ENCODE measurements at places on chromosomes 6 and 20. TPM values are rescaled to one million over a fixed set of nuclear protein-coding genes. Genes with fewer than 3 reads are reported as not detected.

DNA sequence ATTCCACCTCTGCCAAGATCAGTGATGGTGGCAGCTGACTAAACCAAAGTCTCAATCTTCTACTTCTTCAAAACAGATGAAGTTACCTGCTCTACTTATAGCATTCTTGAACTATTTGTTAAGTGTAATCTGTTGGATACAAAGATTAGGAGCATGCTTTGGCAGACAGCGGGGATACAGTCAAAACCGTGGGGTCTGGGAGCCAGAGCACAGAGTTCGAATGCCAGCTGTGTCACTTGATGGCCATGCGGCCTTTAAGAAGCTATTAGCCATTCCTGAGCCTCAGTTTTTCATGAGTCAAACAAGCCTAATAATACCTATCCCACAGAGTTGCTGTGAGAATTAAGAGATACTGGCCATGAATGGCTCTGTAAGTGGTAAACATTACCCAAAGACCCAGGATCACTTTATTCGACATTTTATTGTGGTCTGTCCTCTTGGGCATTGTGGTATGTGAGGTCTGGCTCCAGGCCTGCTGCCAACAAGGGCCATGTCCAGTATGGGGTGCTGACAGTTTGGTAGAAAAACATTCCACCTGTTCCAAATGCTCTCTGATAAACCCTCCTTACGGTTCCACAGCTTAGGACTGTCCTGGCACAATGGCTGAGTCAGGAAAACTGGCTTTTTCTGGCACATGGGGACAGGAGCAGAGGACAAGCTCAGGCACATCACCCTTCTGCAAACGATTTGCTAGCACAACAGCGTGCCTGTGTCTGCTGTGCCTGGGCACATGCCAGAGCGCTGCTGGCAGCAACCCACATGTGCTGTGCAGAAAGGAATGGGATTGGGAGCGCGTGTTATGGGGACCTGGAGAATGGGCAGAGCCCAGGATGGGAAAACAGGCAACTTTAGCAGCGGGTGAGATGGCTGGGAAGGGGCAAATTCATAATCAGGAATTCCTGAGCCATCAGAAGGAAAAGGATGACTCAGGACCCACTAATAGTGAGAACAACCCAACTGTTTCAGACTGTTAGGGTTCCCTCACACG, 15.7 kb upstream of the FAM83C start:
- no peak for DNase-seq

Gene RAB44
- 0.32 TPM for total RNA-seq

- no peak for DNase-seq
These were observed 78.8 kb downstream of the FOXF2 start for GRCh38 chr6:1468126-1468525.

- no peak for DNase-seq
These were observed 55.4 kb downstream of the LAMA4 start for GRCh38 chr6:112199001-112199403.

- DNase-seq: no peak
These were observed 9.8 kb upstream of the ZNFX1 start for GRCh38 chr20:49287555-49288249.

Gene ZNF831
- 3.8 TPM for total RNA-seq

GRCh38 chr6:104537180-104537579, 322.5 kb downstream of the HACE1 start:
- no peak for DNase-seq

Gene SLC13A3
- not detected for total RNA-seq

DNA sequence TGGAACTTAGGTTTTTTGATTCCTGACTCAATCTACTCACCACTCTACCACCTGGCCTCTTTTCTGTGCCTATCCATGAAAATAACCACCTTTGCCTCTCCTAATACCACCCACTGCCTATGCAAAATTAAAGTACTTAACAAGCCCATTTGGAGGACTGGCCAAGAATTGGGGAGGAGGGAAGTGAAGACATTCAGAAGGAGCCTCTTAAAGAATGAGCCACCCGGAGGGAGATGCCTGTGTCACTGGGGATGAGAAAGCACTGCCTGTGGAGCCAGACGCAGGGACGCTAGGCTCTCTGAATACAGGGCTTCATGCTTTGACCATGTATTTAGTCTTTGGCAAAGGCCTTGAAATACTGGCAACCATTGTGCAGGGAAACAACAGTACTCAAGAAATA, 40.0 kb upstream of the MRPS10 start:
- no peak for DNase-seq

DNA sequence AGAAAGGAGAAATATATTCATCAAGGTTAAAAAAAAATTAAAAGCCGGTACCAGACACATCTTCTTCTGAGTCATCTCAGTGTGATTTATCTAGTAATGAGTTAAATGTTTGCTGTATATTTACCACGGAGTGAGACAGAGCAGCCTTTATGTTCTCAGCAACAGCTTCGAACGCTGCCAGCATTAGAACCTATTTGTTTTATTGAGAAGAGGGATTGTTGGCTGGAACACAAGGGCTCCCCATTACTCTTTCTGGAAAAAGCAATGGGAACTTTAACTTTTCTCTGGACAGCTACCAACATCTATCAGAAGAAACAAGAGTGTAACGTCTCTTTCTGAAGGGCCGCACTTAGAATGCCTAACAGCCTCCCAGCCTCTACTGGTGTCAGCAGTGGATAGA, 105.3 kb upstream of the TAB2 start:
- no peak for DNase-seq

GRCh38 chr6:137213813-137214212, 5.4 kb downstream of the IFNGR1 start:
- no peak for DNase-seq

- DNase-seq: no peak
These were observed 24.6 kb upstream of the ID4 start for GRCh38 chr6:19812512-19813119.

Gene ZNF217
- 43.8 TPM for total RNA-seq

Gene CLPSL1
- total RNA-seq: not detected

DNA sequence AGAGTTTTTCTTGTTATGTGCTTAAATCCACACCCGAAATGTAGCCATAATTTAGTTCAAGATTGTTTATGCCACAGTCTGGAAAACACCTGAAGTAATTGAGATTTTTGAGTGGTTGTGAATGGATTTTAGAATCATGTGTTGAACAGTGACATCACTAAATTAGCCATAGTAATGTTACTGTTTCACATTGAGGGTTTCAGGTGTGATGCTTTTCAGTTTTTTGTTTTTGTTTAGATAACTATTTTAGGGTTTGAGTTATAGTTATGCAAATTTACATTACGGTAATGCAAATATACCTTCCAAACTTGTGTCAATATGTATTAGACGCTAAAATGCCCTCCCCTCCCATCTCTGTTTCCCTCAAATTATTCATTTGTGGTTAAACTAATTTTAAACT, 22.9 kb downstream of the QKI start:
- DNase-seq: no peak

Gene NHSL1
- total RNA-seq: 92.7 TPM

DNA sequence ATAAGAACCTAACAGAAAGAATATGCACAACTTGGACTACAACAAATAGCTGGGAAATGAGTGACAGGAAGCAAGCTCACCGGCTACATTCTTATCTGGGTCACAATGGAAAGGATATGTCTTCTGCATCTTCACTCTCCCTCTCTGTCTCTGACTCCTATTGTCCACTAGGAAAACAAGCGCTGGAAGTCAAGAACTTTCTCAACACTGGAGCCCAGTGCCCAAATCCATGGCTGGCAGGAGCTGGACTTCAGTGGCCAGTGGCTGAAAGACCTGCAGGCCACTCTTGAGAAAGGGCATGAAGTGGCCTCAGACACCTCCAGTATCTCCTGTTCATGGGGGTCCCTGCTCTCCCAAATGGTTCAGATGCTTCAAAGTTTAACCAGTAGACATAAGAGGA, 62.0 kb downstream of the FAM50B start:
- no peak for DNase-seq

DNA sequence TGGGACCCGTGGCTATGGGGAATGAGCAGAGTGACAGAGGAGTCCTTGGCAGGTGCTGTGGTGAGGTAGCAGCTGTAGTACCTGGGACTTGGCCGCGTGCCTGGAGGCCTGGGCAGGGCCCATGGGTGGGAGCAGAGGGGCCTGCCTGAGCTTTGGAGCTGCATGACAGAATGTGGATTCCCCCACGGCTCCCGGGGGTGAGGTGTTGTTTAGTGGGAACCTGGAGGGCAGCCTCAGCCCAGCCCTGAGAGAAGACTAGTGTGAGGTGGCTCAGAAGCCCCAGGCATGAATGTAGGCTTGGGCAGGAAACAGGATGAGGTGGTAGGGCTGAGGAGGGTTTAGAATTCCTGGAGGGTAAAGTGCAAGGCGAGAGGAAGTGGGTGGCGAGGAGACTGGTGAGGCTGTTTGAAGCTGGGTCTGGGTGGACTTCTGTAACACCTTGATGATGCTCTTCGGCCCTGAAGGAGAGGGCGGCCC, 86.5 kb upstream of the SCP2D1 start:
- DNase-seq: peak; percentile 23

- peak; percentile 10 for DNase-seq
These were observed 66.9 kb upstream of the MC3R start for GRCh38 chr20:56181583-56181982.

DNA sequence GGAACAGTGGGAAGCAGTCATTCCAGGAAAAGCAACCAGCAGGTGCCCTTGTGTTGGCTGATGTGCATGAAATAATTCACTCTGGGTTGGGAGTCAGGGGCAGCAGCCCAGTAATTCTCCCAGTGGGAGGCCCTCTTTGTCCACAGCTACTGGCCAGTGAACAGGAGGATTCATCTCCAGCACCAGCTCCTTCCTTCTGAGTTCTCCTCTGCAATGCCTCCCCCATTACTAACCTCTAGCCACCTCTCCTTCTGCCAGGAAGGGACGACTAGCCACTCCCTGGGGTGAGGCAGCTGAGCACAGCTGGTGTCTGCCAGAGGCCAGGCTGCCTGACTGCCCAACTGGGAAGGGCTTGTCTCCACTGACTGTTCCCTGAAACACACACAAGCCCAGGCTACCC, 12.5 kb upstream of the R3HDML start:
- DNase-seq: peak; percentile 78

- DNase-seq: no peak
These were observed 38.8 kb downstream of the CITED2 start for GRCh38 chr6:139335447-139336210.

DNA sequence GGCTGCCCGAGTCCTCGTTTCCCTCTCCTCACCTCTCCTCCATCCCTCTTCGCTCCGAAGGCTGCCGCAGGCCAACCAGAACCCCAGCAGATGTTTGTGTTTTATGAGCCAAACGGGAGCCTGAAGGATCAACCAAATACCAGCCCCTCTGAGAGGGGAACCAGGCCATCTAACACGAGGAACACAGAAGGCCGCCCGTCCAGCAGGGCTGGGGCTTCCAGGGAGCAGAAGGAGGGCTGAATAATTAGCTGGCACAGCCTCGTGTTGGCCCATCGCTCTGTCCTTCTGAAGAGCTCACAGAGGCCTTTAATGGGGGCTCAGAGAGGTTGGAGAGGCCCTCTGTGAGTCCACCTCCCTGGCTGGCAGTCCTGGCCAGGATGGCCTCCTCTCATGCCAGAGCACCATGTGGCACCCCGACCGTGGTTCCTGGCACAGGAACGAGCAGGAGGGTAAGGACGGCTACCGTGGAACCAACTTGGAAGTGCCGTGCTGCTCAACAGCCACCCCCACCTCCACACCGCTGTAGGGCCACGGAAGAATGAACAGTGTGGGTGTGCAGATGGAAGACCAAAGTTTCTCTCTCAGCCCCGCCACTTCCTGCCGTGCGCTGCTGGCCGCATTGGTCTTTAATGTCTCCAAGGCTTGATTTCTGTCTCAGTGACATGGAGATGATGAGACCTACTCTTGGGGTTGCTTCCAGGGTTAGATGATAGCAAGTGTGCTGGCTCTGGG, 155.2 kb downstream of the SCML4 start:
- no peak for DNase-seq

GRCh38 chr6:29737707-29738630, 14.7 kb downstream of the HLA-F start:
- peak; percentile 75 for DNase-seq

Gene TCF21
- total RNA-seq: 6.3 TPM

DNA sequence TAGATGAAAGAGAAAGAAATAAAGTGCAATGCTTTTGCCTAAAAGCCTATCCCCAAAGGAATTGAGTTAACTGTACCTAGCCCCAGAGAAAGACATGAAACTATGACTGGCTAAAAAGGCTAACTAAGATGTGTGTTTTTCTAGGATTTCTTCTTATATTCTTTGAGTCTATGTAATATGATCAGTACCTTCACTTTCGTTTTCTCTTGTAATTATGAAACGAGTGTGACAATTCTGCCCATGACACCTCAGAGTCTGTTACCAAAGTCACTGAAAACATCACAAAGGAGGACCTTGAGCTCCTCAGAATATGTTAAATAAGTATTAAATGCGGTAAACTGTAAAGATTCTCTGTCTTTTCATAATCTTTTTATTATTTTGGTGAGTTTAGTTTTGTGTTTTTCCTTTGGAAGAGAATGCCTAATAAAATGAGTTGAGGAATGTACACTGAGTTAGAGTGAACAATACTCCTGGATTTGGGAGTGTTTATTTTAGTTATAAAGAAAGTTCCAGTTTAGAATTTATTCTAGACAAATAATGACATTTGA, 141.3 kb downstream of the FUT9 start:
- no peak for DNase-seq

DNA sequence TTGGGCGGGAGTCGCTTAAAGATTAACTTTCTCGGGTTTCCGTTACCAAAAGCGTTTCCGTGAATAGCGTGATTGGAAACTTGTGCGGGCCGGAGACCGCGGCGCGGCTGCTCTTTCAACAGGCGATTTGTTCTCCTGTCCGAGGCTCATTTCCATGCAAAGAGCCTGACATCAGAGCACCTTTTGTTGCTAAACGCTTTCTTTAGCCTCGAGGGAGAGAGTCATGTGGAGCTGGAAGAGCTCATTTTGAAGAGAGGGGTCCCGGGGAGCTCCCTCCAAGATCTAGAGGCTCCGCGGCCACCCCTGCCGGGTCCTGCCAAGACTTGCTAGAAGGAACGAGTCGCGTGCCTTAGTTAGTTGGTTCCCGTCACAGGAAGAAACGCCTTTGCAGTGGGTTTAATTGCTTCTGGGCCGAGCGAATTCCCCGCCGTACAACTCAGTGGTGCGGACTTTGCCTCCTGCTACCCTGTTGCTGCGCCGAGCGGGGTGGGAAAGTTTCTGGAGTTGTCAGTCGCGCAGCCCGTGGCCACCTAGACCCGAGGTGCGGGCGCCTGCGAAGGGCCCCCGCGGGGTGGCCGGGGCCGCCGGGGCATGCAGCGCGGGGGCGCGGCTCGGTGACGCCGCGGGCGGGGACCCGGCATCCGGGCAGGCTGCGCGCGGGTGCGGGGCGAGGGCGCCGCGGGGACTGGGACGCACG, at the start of gene SASH1:
Gene SASH1, plus strand, starts transcription at position 489 of the 697 bp plus-strand sequence. CDS start 230 bp downstream, outside the sequence.
- DNase-seq: peak; percentile 71

Measured in transverse colon (tissue), 4 donors.